Melanocyte of skin (primary cell): ENCODE measurements at places on chromosomes 3 and 15. TPM values are rescaled to one million over a fixed set of nuclear protein-coding genes. Genes with fewer than 3 reads are reported as not detected.

CPNE9 gene
- total RNA-seq: not detected in 2 replicates

TRPM1 gene
- total RNA-seq: 240 and 285 TPM in 2 replicates

HRH1 gene
- total RNA-seq: under 0.01 and 0.33 TPM in 2 replicates

GRM7 gene
- not detected in 2 replicates for total RNA-seq

TMEM207 gene
- not detected in 2 replicates for total RNA-seq

ALPK3 gene
- under 0.01 and 0.34 TPM in 2 replicates for total RNA-seq

ARPIN gene
- 17.2 and 20.0 TPM in 2 replicates for total RNA-seq

MINAR1 gene
- 1.00 and 1.7 TPM in 2 replicates for total RNA-seq

CCR8 gene
- total RNA-seq: not detected in 2 replicates

DZIP1L gene
- total RNA-seq: 26.6 and 29.5 TPM in 2 replicates
